ENCODE measurements at places on chromosomes 6 and 20.
A peak's percentile ranks its signal among the peaks of the same experiment; 100 is the strongest.

- DNase-seq: no peak
These were observed 2.4 kb upstream of the ZBTB24 start for GRCh38 chr6:109485266-109485935.

DNA sequence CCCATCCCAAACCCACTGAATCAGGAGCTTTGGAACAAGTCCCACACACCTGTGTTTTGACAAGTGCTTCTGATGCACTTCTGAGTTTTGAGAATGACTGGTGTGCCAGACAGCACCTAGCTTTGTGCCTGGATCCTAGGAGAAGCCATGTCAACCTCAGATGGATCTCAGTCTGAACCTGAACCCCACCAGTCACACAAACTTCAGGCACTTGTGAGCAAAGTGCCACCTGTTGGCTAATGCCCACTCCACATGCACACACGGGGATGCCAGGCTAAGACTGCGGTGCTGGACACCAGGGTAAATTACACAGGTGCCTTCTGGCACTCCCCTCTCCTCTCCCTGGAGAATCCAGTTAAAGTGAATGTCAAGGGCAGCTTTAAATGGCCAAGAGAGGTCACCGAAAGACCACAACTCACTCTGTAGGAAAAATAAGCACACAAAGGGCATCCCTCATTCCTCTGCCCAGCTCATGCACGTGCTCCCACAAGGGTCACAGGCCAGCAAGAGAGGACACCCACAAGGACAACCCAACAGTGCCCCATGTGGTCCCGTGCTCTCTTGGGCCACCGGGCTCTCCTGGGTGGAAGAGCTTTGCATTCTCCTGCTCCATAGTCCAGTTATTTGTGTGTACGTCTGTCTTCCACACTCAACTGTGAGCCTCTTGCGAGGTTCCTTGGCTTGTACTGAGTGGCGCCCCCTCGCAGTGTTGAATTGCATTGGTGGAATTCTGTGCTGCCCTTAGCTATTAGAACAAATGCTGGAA is 45.6 kb downstream of the TAF8 start:
- DNase-seq: no peak

- DNase-seq: no peak
These were observed 104.4 kb upstream of the BTBD3 start for GRCh38 chr20:11813106-11813890.

DNA sequence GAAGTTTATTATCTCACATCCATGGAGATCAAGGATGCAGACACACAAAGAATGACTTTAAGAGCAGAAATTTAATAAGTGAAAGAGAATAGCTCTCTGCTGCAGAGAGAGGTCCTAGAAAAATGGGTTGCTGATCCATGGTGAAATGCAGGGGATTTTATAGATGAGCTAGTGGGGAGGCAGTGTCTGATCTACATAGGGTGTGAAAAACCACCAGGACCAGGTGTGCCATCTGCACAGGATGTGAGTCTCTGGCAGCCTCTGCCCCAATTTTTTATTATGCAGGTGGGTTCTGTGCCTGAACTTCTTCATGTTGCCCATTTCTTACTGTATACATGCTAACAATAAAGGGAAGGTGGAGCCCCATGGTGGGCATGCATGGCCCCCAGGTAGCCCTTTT is 19.9 kb upstream of the NANP start:
- no peak for DNase-seq

DNA sequence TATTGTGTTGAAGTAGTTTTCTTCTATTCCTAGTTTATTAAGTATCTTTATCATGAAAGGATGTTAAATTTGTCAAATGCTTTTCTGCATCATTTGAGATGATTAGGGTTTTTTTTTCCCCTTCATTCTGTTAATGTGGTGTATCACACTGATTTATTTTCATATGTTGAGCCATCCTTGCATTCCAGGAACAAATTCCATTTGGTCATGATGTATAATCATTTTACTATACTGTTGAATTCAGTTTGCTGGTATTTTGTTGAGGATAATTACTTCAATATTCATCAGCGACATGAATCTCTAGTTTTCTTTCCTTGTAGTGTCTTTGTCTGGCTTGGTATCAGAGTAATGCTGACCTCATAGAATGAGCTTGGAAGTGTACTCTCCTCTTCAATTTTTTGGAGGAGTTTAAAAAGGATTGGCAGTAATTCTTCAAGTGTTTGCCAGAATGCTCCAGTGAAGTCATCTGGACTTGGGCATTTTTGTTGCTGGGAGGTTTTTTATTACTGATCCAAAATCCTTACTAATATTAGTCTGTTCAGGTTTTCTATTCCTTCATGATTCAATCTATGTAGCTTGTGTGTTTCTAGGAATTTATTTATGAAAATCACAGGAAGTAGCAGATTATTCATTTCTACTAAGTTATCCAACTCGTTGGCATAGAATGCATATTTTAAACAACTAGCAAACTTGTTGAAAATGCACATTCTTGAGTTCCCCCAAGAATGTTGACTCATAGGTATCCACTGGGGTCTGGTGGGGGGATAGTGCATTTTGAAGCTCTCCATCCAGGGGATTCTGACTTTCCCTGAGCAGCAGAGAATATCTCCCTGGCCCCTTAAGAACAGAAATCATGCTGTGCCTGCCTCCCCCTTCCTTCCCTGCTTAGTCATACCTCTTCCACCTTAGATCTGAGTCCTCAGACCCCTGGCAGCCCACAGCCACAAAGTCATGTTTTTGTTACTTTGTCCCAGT is 187.1 kb downstream of the BMP7 start:
- no peak for DNase-seq

DNA sequence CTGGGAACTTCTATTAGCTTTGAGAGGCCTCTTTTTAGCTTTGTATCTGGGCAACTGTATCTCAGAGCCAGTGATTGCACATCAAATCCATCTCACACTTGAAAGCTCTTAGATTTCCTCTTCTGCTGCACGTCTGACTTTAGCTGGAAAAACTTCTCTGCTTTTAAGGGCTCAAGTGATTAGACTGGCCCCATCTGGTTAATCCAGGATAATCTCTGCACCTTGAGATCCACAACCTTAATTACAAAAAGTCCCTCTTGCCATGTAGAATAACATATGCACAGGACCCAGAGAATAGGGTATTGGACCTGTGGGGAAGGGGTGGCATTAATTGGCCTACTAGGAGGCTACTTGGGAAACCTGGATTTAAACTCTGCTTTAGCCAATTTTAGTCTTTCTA is 24.2 kb downstream of the KLHL31 start:
- no peak for DNase-seq

DNA sequence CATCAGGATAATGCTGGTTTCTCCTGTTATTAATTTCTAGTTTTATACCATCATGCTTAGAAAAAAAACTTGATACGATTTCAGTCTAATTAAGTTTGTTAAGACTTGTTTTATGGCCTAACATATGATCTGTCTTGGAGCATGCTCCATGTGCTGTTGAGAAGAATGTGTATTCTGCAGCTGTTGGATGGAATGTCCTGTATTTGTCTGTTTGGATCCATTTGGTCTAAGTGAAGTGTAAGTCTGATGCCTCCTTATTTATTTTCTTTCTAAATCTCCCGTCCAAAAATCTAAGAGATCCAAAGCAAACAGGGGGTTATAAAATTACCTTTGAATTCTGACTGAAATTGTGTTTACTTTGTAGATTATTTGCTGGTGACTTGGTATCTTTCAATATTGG is 30.0 kb upstream of the PRND start:
- peak; percentile 7 for DNase-seq

- no peak for DNase-seq
These were observed 93.1 kb downstream of the CHD6 start for GRCh38 chr20:41524980-41525613.

GRCh38 chr6:50816947-50817645 is 1.6 kb upstream of the TFAP2B start:
- peak; percentile 39 for DNase-seq

- no peak for DNase-seq
These were observed 3.8 kb downstream of the NOTCH4 start for GRCh38 chr6:32220021-32220420.

GRCh38 chr6:46486181-46486580 is 5.1 kb downstream of the RCAN2 start:
- no peak for DNase-seq

- no peak for DNase-seq
These were observed 12.9 kb downstream of the LAMA5 start for GRCh38 chr20:62354031-62354808.

DNA sequence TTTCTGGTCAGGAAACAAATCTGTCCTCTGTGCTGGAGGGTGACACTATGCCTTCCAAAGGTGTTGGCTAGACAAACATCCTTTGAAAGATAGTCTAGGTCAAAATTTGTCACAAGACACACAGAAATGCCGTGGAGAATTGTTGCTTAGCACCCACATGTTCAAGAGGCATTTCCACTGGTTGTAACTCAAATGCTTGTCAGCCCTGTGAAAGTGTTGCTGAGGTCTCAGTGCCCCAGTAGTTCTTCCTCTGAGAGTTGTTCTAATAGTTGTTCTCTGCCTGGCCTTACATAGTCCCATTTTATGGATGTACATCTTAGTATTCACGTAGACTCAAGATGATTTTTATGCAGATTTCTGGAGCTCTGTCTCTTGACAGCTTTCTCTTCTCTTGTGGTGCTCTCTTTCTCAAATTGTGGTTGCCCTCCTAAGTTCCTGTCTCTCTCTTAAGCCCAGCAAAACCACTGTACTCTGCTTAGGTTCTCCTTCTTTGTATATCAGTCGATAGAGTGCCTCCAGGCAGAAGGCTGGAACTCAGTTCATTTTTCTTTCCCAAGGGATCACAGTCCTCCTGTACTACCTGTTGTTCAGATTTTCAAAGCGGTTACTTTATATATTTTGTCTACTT is 39.5 kb upstream of the REV3L start:
- no peak for DNase-seq

DNA sequence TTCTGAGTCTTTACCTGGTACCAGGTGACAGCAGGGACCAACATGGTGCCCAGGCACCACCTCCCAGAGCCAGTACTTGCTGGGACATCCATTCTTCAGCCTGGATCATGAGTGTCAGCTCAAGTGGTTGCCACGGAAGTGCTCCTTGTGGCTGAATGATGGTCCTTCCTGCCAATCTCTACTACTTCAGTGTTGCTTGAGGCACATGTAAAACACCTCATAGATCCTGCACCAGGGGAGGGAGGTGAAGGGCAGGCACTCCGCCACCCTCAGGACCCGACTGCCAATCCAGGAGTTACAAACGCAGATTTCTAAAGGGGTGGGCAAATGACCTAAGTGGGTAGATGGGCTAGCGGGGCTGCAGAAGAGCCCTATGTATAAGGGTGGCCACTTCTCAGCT is 226.0 kb downstream of the PREX1 start:
- no peak for DNase-seq

DNA sequence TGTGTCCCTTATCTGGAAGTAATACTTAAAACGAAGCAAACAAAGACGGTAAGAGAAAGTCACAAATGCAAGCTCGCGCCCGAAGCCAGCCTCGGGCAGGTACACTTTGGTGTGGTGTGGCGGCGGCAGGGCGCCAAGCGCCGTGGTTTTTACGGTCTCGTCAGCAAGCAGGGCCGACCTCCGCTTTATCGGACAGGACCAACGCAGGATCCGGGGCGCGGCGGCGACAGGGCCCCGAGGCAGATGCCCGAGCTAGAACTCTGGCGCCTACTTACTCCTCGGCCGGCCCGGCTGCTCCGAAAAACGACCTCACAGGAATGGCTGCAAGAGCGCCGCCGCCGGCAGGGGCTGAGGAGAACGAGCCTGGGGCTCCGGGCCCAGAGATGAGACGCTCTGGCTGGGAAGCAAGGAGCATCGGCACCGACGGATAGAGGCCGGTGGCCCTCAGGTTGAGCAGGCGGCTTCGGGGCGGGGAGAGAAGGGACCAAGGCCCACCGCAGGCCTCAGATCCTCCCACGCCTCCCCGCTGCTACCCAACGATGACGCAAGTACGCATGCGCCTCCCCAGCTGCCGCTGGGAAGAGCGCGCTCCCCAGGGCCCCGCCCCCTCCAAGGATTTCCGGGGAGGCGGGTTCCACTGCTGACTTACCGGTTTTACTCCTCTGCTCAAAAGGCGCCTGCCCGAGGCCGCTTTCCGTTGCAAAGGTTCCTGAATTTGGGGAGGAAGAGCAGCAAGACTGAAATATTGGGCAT is 60.6 kb downstream of the FAM217A start:
- peak; percentile 93 for DNase-seq

DNA sequence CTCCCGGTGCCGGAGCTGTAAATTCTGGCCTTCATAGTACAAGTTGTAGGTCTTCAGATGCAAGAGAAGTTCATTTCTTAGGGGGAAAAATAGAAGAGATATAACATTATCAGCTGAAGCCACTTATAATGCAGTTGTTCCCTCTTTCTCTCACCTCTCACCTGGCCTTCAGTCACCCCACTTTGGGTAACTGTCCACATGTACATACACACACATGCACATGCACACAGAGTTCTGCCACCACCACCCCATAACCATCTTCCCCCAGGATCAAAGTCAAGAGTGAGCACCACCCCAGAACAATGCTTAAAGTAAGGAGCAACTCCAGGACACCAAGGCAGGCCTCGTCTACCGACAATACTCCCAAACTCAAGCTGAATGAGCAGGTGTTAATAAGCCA is 76.3 kb downstream of the PRND start:
- DNase-seq: no peak

GRCh38 chr6:111805511-111806164 is 67.6 kb downstream of the FYN start:
- peak; percentile 31 for DNase-seq

DNA sequence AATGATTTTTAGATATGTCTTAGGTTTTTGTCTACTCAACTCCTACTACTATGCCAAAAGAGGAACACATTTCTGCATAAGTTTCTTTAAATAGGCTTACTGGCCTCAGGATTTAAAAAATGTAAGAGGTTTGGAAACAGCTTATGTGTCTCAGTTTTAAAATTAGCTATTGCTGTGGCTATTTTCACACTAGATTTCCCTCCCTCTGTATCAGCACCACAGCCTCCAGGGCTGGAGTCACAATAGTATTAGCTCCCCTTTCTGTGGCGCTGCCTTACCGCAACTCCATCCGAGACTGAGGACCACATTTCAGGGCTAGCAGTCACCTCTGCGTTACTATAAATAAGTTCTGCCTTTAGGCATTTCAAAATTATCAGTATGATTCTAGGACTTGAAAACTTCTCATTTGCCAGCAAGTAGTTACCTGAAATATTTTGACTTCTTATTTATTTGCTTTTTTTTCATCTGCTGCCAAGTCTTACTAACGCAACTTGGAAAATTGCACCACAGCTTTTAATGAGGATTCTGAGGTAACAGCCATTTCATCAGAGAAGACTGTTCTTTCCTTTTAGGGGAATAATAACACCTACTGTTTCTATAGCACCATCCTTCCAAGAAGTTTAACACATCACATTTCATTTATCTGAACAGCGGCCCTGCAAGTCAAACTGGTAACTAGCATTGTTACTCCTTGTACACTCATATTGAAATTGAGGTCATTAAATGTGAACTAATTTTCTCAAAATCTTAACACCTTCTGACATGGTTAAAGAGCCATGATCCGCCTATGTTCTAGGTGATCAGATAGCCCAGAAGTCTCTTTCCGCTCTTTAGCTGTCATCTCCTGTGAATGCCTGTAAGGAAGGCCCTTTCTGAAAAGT is 105.9 kb downstream of the GJA10 start:
- DNase-seq: no peak

- no peak for DNase-seq
These were observed 154.1 kb downstream of the FOXA2 start for GRCh38 chr20:22430154-22430745.
